ENCODE measurements at places on chromosomes 3 and 15.

GRCh38 chr15:33310481-33311311, at the start of gene RYR3:
Gene RYR3 (plus strand): TSS chr15:33310967. CDS start chr15:33311046, 79 bp downstream.
- H3K27ac ChIP-seq, result peak within 1 kb of the TSS; percentile 53
- DNase-seq, result no peak
- H3K36me3 ChIP-seq, result no peaks in the 10 kb centered on the region
- no peaks in the 10 kb centered on the region for H3K27me3 ChIP-seq

DNA sequence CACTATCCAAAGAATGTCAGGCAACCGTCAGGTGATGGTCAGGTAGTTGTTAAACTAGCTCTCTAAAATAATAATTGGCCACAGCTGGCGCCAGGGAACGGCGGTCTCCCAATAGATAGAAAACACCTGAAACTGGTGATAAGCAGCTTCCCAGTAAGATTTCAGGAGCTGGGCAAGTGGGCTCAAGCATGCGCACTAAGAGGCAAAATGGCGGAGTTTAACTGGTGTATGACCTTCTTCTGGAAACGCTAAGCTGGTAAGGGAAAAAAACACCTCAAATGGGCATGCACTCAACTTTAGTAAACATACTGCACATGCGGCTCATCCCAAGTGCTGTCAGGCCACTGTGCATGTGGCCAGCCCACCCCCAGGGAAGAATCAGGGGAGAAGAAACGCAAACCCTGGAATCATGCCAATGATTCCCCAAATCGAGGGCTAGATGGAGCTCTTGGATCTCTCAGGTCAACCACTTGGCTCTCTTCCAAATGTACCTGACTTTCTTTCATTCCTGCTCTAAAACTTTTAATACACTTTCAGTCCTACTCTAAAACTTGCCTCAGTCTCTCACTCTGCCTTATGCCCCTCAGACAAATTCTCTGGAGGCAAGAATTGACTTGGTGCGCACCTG, 195.0 kb downstream of the ZNF621 start:
- H3K27ac ChIP-seq, result no peak overlapping the region
- no peaks in the 10 kb centered on the region for H3K27me3 ChIP-seq
- peaks cover under 1% of the 10 kb centered on the region for H3K4me1 ChIP-seq
- DNase-seq, result no peak
- no peak overlapping the region for H3K4me3 ChIP-seq

GRCh38 chr3:133258358-133258757, 141.5 kb upstream of the BFSP2 start:
- H3K4me1 ChIP-seq, result no peaks in the 10 kb centered on the region
- H3K36me3 ChIP-seq, result no peaks in the 10 kb centered on the region
- H3K27ac ChIP-seq, result no peak overlapping the region
- H3K27me3 ChIP-seq, result no peaks in the 10 kb centered on the region

GRCh38 chr3:155334914-155335723, 41.6 kb upstream of the STRIT1 start:
- no peaks in the 10 kb centered on the region for H3K4me1 ChIP-seq
- no peaks in the 10 kb centered on the region for H3K27me3 ChIP-seq
- no peak for DNase-seq
- no peak overlapping the region for H3K27ac ChIP-seq

DNA sequence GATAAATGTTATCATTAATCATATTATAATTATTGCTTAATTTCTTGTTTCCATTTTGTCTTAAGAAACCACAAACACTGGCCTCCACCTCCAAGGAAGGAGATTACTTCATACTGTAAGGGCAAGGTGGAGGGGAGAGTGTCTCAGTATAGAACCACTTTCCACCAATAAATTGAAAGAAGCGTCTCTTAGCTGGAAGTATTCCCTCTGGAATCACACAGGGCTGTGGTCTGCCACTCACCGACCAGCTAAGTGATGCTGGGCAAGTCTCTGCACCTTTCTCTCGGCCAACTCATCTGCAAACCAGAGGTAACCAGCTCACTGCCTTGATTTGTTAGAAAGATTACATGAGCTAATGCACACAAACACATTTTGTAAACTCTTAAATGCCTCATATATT, 63.1 kb downstream of the EIF4E3 start:
- peaks cover 14% of the 10 kb centered on the region for H3K4me1 ChIP-seq
- no peak overlapping the region for H3K27ac ChIP-seq
- no peaks in the 10 kb centered on the region for H3K36me3 ChIP-seq
- H3K4me3 ChIP-seq, result no peak overlapping the region

- H3K4me3 ChIP-seq, result no peak overlapping the region
- DNase-seq, result no peak
Measured at GRCh38 chr3:185115371-185115770, 37.5 kb downstream of the C3orf70 start.

- no peaks in the 10 kb centered on the region for H3K36me3 ChIP-seq
- no peaks in the 10 kb centered on the region for H3K27me3 ChIP-seq
- H3K4me3 ChIP-seq, result no peak overlapping the region
- no peak overlapping the region for H3K27ac ChIP-seq
- peaks cover 13% of the 10 kb centered on the region for H3K4me1 ChIP-seq
Measured at GRCh38 chr3:106963442-106963841, 413.8 kb upstream of the CCDC54 start.

GRCh38 chr15:70584838-70585706, 178.3 kb downstream of the UACA start:
- no peak overlapping the region for H3K27ac ChIP-seq
- no peak overlapping the region for H3K4me3 ChIP-seq
- H3K36me3 ChIP-seq, result no peaks in the 10 kb centered on the region
- no peak for DNase-seq

DNA sequence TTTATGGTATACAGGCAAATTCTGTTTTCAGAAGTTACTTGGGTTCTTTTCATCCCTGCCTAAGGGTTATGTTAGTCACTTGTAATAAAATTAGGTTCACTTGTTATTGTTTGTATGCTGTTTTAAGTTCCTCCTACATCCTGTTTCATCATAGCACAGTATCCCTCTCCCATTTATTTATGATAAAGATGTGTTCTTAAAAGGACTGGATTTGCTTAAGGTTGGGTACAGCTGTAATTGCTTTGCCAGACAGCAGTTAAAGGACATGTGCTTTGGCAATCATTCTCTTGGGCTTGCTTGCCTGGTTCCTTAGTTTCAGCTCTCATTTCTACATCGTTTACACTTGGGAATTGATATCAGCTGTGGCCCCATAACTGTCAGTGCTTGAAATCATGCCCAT, 11.7 kb downstream of the ATP2C1 start:
- H3K27ac ChIP-seq, result no peak overlapping the region
- H3K27me3 ChIP-seq, result no peaks in the 10 kb centered on the region
- H3K4me3 ChIP-seq, result no peak overlapping the region
- peaks cover 30% of the 10 kb centered on the region for H3K4me1 ChIP-seq

DNA sequence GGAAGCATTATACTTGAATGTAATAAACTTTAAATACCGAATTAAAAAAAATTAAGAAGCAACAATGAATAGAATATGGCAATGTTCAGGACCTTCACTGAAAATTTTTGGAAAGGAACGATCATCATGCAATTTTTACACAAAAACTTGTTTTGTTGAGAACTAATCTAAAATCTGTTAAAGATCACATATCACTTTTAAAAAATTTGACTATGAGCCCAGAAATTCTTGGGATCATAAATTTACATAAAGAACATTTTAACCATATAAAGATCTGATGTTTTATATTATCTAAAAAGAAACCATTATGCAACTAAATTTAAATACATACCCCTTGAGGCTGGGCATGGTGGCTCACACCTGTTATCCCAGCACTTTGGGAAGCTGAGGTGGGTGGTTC, 76.2 kb upstream of the MELTF start:
- no peak overlapping the region for H3K4me3 ChIP-seq
- no peaks in the 10 kb centered on the region for H3K27me3 ChIP-seq
- no peak overlapping the region for H3K27ac ChIP-seq
- H3K4me1 ChIP-seq, result no peaks in the 10 kb centered on the region

DNA sequence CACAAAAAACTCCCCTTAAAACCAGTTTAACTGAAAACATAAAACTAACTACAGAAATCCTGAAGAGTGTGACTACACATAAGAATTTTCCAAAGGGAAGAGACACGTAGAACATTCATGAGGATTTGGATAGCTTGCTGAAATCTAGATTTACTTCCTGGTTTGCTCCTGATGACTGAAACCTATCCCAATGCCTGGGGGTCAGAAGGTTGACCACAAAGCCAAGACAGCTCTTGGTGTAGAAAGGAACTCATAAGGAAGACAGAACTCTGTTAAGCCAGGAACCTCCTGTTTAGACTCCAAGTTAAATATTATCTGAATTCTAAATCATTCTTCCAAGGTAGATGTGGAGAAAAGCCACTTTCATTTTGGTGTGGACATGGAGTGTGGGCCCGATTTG, 92.8 kb downstream of the TFG start:
- H3K4me3 ChIP-seq, result no peak overlapping the region
- H3K4me1 ChIP-seq, result no peaks in the 10 kb centered on the region
- peaks cover 4% of the 10 kb centered on the region for H3K36me3 ChIP-seq
- no peaks in the 10 kb centered on the region for H3K27me3 ChIP-seq
- H3K27ac ChIP-seq, result no peak overlapping the region

- peak overlapping the region; percentile 8 for H3K27ac ChIP-seq
- no peak overlapping the region for H3K4me3 ChIP-seq
- no peak for DNase-seq
- no peaks in the 10 kb centered on the region for H3K4me1 ChIP-seq
- no peaks in the 10 kb centered on the region for H3K27me3 ChIP-seq
- no peaks in the 10 kb centered on the region for H3K36me3 ChIP-seq
Measured at GRCh38 chr3:151169262-151169947, 33.6 kb downstream of the GPR171 start.

GRCh38 chr3:149657926-149658743, at the start of gene WWTR1:
Gene WWTR1 (minus strand): TSS chr3:149658025. CDS start chr3:149657306, 719 bp downstream.
- H3K27me3 ChIP-seq, result no peaks in the 10 kb centered on the region
- H3K27ac ChIP-seq, result peak within 1 kb of the TSS; percentile 99
- no peaks in the 10 kb centered on the region for H3K36me3 ChIP-seq
- H3K4me1 ChIP-seq, result peaks cover 32% of the 10 kb centered on the region
- peak; percentile 93 for DNase-seq

- no peak overlapping the region for H3K27ac ChIP-seq
- H3K36me3 ChIP-seq, result no peaks in the 10 kb centered on the region
- H3K27me3 ChIP-seq, result no peaks in the 10 kb centered on the region
- peaks cover 32% of the 10 kb centered on the region for H3K4me1 ChIP-seq
- no peak overlapping the region for H3K4me3 ChIP-seq
- no peak for DNase-seq
Measured at GRCh38 chr15:92683511-92683834, 27.9 kb upstream of the FAM174B start.

GRCh38 chr3:169246158-169246557, 417.4 kb downstream of the MECOM start:
- no peaks in the 10 kb centered on the region for H3K36me3 ChIP-seq
- no peak overlapping the region for H3K27ac ChIP-seq
- H3K4me1 ChIP-seq, result peaks cover 22% of the 10 kb centered on the region
- H3K27me3 ChIP-seq, result no peaks in the 10 kb centered on the region
- no peak overlapping the region for H3K4me3 ChIP-seq

GRCh38 chr3:145739926-145740325, 421.1 kb downstream of the PLOD2 start:
- H3K4me1 ChIP-seq, result no peaks in the 10 kb centered on the region
- no peak overlapping the region for H3K4me3 ChIP-seq
- H3K27ac ChIP-seq, result no peak overlapping the region
- DNase-seq, result no peak
- H3K27me3 ChIP-seq, result no peaks in the 10 kb centered on the region

DNA sequence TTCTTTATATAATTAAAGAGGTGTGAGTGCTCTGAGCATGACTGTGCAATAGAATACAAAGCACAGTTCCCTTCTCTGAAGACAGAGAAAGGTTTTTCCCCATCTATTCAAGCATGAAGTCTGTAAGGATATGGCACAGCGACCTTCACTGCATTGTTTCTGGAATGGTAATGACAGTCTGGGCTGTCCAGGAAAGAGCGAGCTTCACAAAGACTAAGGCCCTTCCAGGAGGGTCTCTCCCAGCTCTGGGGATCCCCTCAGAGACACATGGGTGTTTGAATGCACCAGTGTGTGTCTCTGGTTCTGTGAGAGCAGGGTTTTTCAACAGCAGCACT, 179.9 kb upstream of the NR2E3 start:
- no peaks in the 10 kb centered on the region for H3K36me3 ChIP-seq
- no peaks in the 10 kb centered on the region for H3K27me3 ChIP-seq
- DNase-seq, result no peak
- peak overlapping the region; percentile 39 for H3K27ac ChIP-seq
- H3K4me1 ChIP-seq, result no peaks in the 10 kb centered on the region

DNA sequence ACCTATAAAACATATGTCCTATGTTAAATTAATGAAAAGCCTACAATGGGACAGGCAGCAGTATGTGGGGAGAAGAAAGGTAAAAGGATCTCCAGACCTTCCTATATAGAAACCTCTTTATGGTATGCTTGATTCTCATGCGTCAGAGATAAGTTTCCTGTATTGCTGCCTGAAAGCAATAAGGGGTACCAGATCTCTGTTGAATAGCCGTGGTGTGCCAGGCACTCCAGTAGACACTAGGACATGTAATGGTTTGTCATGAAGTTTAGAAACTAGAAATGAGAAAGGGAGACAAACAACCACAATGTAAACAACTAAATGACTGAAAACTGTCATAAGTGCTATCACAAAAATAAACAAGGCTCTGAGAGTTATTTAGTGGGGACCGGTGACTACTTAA, 168.1 kb downstream of the EFHB start:
- no peak for DNase-seq
- H3K4me3 ChIP-seq, result no peak overlapping the region
- no peak overlapping the region for H3K27ac ChIP-seq
- no peaks in the 10 kb centered on the region for H3K36me3 ChIP-seq
- H3K4me1 ChIP-seq, result no peaks in the 10 kb centered on the region

DNA sequence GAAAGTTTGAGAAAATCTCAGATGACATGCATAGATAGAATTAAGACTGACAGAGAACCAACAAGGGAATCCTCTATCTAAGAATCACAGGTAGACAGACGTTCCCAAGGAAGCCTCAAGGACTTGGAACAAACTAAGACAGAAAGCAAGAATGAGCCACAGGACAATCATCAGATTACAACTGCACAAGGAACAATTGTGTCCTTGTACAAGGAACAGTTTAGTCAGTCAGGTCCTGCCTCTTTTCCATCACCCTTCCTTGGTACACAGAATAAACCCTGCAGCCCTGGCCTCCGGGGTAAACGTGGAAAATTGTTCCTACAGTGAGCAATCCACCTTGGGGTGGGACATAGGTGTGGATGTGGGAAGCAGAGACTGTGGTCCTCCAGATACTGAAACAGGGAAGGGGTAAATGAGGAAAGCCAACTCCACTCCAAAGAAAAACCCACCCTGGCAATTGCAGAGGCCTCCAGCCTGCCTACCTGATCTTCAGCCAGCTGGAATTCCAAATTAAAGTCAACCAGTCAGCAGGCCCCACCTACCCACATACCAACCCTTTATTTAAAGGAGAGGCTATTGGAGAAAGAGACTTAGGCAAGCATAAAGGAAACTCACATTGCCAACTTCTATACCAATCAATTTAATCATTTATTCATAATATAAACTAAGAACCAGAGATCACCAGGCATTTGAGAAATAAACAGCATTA, 73.4 kb downstream of the ULK4 start:
- no peak overlapping the region for H3K27ac ChIP-seq
- no peak overlapping the region for H3K4me3 ChIP-seq
- no peak for DNase-seq
- H3K27me3 ChIP-seq, result no peaks in the 10 kb centered on the region
- no peaks in the 10 kb centered on the region for H3K4me1 ChIP-seq
- no peaks in the 10 kb centered on the region for H3K36me3 ChIP-seq

GRCh38 chr15:65318870-65319356, 14.4 kb downstream of the RNU5B-1 start:
- peak; percentile 76 for DNase-seq
- H3K27me3 ChIP-seq, result no peaks in the 10 kb centered on the region
- H3K36me3 ChIP-seq, result no peaks in the 10 kb centered on the region
- peaks cover 8% of the 10 kb centered on the region for H3K4me1 ChIP-seq
- H3K27ac ChIP-seq, result no peak overlapping the region
- H3K4me3 ChIP-seq, result no peak overlapping the region
